ENCODE measurements at places on chromosomes 6 and 20. TPM values are rescaled to one million over a fixed set of nuclear protein-coding genes. Genes with fewer than 3 reads are reported as not detected.

Gene KCNB1
- 3.5 TPM for total RNA-seq

Gene SDHAF4
- total RNA-seq: 4.0 TPM

Gene CST5
- not detected for total RNA-seq

Gene HAO1
- total RNA-seq: 149 TPM

Gene PCK1
- 1,501 TPM for total RNA-seq

Gene FAM217B
- total RNA-seq: 1.2 TPM

Gene ZNF391
- 0.18 TPM for total RNA-seq

Gene TMEM244
- total RNA-seq: not detected

Gene MAS1
- not detected for total RNA-seq

- H3K27ac ChIP-seq: no peak overlapping the region
- DNase-seq: no peak
- no peak overlapping the region for H3K4me3 ChIP-seq
- H3K36me3 ChIP-seq: no peaks in the 10 kb centered on the region
These were observed 137.6 kb downstream of the OTOR start for GRCh38 chr20:16885746-16886145.

- no peak for DNase-seq
- peaks cover 45% of the 10 kb centered on the region for H3K36me3 ChIP-seq
- H3K27me3 ChIP-seq: no peaks in the 10 kb centered on the region
- no peak overlapping the region for H3K27ac ChIP-seq
These were observed 7.2 kb downstream of the LPIN3 start for GRCh38 chr20:41347523-41348429.

DNA sequence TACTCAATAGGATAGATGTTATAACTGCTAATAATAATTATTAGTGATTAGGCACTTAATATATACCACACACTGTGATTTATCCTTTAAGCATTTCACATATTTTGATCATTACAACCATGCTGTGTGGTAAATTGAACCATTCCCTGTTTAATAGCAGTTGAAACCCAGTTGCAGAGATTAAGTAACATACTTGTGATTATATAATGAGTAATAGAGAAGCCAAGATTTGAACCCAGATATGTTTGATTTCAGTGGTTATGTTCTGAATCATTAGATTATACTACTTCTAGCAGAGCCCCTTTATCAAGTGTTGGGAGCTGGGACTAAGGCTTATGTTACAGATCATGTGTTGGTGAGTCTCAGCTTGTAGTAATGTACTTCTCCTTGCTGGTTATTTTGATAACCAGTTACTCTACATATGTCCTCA, 44.1 kb downstream of the STK4 start:
- H3K36me3 ChIP-seq: no peaks in the 10 kb centered on the region
- no peaks in the 10 kb centered on the region for H3K27me3 ChIP-seq
- no peak overlapping the region for H3K4me3 ChIP-seq

GRCh38 chr6:110421749-110422443, 6.5 kb upstream of the DDO start:
- H3K4me1 ChIP-seq: peaks cover 18% of the 10 kb centered on the region
- no peak overlapping the region for H3K4me3 ChIP-seq
- H3K27ac ChIP-seq: no peak overlapping the region
- DNase-seq: no peak

DNA sequence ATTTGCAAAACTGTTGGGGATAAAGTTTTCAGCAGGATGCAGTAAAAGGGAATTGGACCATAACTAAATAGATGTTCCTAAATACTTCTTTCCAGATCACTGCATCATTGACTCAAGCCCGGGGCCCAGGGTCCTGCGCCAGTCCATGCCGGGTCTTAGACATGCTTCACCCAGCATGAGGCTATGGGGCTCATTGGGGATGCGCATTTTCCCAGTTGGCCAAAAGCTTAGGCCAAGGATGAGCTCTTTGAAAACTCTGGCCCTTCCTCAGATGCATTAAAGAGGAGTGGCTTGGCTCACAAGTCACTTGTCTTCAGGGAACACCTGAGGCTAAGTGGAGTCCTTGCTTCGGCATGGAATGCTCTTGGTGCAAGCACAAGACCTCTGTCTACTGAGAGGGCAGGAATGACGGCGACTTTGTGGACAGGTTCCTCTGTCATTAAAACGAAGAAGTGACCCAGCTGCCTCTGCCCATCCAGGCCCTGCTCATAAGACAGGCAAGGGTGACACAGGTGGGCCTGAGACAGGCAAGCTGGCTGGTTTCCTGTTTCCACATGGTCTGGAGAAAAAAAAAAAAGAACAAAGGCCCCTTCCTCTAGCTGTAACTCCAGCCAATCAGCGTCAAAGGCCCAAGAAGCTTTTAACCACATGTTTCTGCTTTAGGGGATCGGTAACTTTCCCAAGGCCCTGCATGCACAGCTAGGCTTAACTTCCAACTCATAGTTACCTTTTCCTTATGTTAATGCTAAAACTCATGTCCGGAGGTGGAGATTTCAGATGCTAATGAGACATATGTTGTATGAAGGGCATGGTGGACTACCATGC, 81.4 kb upstream of the CDH4 start:
- no peaks in the 10 kb centered on the region for H3K27me3 ChIP-seq
- no peak overlapping the region for H3K27ac ChIP-seq
- no peak for DNase-seq
- H3K4me3 ChIP-seq: no peak overlapping the region
- H3K36me3 ChIP-seq: no peaks in the 10 kb centered on the region

GRCh38 chr6:129543981-129544380, 166.0 kb downstream of the ARHGAP18 start:
- H3K27me3 ChIP-seq: no peaks in the 10 kb centered on the region
- H3K27ac ChIP-seq: no peak overlapping the region
- DNase-seq: no peak
- H3K4me3 ChIP-seq: no peak overlapping the region
- no peaks in the 10 kb centered on the region for H3K4me1 ChIP-seq
- no peaks in the 10 kb centered on the region for H3K36me3 ChIP-seq
